ENCODE measurements at places on chromosomes 2 and 18.

DNA sequence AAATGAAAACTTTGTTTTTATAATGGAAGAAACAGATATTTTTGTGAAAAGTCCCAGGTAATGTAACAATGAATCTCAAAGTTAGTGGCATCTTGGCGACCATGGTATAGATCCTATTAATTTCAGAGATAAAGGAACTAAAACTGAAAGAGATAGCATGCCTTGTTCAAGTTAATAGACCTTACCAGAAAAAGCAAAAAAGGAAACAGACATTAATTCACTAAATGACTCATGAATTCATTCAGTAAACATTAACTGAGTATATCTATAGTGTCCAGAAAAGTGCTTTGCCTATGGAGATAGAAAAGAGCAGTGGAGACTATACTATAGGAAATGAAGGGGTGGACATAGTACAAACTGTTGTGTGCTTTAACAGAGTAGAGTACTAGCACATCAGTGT is 763.3 kb downstream of the TRIB2 start:
- DNase-seq: no peak

DNA sequence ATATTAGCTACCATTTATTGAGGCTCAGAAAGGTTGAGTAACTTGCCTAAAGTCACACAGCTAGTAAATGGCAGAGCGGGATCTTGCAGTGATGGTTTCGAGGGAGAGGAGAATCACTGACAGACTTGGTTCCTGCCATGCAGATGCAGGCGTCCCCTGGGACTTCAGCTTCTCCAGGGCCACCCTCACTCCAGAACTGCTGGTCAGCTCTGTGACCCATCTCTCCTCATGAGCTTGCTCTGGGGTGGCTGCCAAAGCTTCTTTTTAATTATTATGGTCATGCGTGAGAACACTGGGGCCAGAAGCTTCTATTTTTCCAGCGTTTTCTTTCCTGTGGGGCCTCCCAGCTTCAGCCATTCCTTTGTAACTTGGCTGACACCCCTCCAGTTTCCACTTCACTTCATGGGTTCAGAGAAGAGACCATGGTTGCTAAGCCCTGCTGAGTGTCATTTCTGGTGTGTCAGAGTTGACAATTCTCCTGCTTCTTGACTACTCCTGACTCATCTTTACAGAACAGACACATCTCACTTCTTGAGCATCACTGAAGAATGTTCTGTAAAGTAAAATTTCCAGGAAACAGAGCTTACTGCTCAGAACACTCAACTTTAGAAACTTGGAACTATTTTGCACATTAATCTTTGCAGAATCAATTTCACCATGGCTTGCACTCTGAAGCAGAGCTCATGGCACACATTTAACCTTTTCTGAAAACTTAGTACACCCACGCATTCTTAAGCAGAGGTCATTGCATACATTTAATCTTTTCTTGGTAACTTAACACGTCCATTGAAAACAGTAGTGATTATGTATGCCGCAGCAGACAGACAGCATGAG is 70.4 kb downstream of the IL1R2 start:
- no peak for DNase-seq

DNA sequence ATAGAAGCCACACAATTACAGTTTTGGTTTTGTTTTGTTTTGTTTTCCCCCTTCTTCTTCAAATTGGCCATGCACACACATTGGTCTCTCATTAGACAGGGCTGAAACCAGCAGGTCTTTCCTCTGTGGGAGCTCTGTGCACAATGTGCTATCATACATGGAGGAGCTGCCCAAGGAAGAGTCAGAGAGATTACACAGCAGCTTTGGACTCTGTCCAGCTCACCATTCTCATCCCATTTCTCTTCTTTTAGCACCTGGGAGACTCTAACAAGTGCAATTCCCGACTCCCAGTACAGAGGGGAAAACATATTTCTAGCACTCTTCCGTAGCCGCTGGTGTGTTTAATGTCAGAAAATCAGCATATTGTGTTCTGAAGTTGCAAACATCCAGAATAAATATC is 29.4 kb downstream of the POU3F3 start:
- no peak for DNase-seq

DNA sequence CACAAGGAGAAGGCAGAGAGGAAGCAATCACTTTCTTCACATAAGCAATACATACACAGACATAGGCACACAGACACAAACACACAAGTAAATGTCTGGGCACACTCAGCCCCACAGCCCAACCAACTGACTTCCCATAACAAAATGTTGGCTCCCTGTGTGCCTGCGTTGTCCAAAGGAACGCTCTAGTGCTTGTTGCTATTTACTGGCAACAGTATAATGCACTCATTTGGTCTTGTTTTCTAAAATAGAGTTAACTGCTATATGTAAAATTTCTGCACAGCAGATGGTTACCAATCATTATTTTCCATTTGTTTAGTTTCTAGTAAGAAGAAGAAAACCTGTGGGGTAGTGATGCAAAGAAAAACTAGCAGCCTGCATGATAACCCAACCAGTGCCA is 16.5 kb downstream of the FIGN start:
- DNase-seq: no peak

GRCh38 chr2:71927757-71928715 is 219.6 kb downstream of the CYP26B1 start:
- no peak for DNase-seq

DNA sequence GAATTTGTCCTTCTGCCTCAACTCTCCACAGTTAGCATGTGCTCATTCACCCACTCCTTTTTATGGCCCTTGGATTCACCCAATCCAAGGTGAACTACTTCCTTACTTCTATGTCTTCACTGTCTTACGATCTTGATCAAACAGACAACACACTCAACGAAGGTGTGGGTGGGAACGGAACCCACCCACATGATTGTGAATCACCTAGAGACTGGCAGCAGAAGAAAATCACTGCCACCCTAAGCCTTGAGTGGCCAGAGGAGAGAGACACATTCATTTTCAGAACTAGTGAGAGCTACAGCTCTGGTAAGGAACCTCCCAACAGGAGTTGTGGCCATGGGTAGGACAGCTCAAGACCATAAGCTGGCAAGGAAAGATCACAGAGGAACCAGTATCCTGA is 194.3 kb downstream of the PLCL1 start:
- DNase-seq: no peak

DNA sequence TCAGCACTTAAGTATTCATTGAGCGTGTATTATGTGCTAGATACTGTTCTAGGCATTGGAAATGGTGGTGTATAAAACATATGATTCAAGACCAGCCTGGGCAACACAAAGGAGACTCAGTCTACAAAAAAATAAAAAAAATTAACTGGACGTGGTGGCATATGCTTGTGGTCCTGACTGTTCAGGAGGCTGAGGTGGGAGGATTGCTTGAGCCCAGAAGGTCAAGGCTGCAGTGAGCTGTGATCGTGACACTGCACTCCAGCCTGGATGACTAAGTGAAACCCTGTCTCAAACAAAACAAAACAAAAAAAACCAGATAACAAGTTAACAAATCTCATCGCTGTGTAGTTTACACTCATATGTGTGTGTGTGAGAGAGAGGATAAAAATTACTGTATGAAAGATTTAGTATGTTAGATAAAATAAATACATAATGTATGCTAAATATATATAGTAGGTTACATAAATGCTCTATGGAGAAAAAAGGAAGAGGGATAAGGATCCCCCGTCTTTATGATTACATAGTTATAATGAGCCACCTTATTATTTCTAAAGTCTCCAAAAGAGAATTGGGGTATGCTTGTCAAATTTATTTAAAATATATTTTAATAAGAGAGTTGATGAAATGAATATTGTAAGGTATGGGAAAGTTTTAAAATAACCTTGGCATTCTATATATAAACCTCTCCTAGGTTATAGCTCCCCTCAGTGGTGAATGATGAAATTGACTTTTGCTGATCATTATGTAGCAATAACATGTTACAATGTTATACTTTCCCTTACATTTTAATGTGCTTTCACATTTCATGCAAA is 69.2 kb downstream of the EHBP1 start:
- peak; percentile 7 for DNase-seq

GRCh38 chr2:169928463-169928864 is 101.2 kb downstream of the UBR3 start:
- no peak for DNase-seq

DNA sequence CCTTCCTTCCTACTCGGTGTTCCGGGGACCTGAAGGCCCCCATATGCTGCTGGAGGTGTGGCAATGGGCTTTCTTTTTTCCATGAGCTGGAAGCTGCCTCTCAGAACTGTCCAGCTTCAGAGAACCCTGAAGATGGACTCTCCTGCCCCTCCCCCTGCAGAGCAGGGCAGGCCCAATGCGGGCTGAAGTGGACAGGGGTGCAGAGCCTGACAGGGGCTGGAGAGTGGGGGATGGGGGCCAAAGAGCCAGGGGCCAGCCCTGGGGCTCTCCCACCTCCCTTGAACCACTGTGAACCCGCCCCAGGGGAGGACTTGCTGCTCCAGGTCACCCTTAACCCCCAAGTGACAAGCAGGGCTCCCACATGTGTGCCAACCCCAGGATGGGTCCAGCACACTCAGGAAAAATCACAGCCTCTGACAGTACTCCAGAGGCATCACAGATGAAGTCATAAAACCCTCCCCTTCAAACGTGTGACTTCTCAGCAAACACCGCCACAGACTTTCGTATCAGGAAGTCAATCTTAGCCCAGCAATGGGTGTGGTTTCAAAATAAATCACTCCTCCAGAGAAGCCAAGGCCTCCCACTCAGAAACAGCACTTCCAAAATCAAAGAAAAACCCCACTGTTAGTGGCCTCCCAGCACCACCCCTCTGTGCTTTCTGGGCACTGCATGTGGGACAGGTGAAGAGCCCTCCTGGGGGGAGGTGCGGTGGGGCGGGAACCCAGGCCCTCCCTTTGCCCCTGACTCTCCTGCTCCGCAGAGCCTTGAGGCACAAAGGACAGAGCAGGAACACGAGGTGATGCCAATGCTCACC is 135.8 kb downstream of the HDAC4 start:
- DNase-seq: no peak

DNA sequence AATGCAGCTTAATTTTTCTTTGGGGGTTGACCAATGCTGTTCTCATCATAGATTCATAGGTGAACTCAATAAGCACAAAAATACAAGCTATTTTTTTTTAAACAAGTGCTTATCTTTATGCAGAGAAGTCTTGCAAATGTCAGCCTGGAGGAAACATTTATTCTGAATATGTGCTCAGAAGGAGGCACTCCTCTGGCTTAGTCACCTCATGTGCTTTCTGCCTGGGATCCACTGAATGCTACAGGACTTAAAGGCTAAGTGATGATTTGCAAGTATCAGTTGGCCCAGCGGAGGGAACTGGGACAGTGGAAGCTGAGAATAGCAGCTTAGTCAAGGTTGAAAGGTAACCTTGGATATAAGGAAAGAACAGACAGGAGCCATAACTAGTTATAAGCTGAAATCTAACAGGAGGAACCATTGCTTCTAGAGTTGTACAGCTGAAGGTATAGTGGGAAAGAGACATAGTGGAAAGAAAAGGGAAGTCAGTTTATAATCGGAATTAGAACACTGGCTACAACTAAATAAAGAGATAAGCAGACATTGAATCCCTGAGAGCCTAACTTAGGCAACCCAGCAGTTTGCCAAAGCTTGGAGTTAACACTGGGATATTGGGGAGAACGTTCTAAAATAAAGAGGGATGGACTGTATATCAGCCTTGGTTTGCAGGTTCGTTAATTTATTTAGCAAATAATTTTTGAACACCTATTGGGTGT is 488.7 kb downstream of the SUCLG1 start:
- DNase-seq: no peak

GRCh38 chr18:32767400-32767799 is 5.4 kb downstream of the KLHL14 start:
- no peak for DNase-seq

- DNase-seq: no peak
Observed at GRCh38 chr2:3349211-3349693, 28.4 kb downstream of the EIPR1 start.

GRCh38 chr2:217147818-217148217 is 288.0 kb upstream of the TNP1 start:
- no peak for DNase-seq

- no peak for DNase-seq
Observed at GRCh38 chr2:26583381-26583911, 57.7 kb downstream of the CIB4 start.

- no peak for DNase-seq
Observed at GRCh38 chr18:36085195-36085594, 17.8 kb upstream of the RPRD1A start.

DNA sequence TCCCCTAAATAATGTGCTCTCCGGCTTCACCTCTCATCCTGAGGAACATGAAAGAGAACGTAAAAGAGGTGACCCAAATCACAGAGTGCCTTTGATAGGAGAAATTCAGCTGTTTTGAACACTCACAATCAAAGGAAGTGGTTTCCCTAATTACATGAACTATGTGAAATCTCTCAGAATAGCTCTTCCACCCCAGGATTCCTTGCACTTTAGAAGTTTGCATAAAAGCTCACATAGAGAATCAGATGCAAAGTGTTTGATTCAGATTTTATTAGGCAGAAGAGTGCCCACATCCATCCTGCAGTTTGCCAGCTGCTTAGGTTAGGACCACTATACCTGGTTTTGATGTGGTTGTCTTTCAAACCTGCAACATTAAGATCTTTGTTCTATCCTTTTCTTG is 61.0 kb downstream of the MAP3K20 start:
- no peak for DNase-seq

DNA sequence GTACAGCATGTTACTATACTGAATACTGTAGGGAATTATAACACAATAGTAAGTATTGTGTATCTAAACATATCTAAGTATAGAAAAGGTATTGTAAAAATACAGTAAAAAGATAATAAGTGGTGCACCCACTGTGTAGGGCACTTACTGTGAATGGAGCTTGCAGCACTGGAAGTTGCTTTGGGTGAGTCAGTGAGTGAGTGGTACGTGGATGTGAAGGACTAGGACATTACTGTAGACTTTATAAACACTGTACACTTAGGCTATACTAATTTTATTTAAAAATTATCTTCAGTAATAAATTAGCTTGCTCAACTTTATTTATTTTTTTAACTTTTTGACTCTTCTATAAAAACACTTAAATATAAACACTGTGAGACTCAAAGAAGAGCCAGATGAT is 82.6 kb downstream of the MTA3 start:
- DNase-seq: no peak

DNA sequence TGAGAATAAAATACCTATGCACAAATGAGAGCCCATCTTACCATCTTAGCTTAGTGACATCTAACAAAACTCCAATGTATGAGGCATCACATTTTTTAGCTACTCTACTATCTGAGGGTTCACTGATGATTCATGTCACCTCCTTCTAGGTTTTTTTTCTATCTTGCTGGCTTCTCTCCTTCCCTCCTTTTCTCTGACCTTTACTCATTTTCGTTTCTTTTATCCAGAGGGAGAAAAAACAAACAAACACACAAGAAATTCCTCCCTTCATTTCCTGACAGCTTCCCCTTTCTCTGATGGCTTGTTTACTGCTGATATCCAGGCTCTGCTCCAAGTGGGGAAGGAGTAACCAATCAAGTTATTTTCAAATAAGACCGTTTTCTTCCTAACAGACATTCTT is 115.1 kb downstream of the UBE2E3 start:
- no peak for DNase-seq

DNA sequence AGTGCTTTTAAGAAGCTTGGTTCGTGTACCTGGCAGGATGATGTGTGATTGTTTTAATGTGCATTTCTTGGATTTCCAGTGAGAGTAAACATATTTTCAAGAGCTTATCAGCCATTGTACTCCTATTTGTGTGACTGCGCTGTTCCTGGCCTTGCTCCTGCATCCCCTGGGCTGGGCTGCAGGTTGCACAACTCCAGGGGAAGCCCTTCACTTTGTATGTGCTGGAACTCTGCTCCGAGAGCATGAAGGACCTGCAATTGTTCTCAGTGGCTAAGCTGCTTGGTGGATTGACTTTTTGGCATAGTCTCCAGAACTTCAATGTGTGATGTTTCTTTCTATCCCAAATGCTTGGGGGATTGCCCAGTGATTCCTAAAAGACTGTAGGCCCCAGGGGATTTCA is 18.8 kb downstream of the ATP6V1C2 start:
- no peak for DNase-seq

Data from stimulated activated CD4-positive, alpha-beta T cell treated with anti-CD3 and anti-CD28 coated beads, Interleukin-2, amount 100 ng/mL, for 48 hours (primary cell).